ENCODE measurements at places on chromosomes 5 and 9.

- DNase-seq = no peak
These were observed 17.2 kb downstream of the MAPK9 start for GRCh38 chr5:180274695-180275094.

DNA sequence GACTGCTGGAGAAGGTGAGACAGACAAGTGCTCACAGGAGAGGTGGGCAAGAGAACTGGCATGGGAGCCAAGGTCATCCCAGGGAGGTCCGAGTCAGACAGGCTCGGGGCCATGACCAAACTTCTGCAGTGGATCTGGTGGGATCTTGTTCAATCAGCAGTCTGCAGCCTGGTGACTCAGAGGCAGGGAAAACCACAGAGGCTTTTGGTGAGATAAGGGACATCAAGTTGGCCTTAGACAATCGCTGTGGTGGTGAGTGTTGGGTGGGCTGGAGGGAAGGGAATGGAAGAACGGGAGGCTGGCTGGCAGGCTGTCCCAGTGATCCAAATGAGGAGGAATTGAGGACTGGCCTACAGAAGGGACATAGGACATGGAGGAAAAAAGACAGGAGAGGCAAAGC lies 123.8 kb downstream of the TMEM174 start:
- DNase-seq = no peak

GRCh38 chr9:105835721-105836120 lies 141.4 kb downstream of the TMEM38B start:
- DNase-seq = no peak

DNA sequence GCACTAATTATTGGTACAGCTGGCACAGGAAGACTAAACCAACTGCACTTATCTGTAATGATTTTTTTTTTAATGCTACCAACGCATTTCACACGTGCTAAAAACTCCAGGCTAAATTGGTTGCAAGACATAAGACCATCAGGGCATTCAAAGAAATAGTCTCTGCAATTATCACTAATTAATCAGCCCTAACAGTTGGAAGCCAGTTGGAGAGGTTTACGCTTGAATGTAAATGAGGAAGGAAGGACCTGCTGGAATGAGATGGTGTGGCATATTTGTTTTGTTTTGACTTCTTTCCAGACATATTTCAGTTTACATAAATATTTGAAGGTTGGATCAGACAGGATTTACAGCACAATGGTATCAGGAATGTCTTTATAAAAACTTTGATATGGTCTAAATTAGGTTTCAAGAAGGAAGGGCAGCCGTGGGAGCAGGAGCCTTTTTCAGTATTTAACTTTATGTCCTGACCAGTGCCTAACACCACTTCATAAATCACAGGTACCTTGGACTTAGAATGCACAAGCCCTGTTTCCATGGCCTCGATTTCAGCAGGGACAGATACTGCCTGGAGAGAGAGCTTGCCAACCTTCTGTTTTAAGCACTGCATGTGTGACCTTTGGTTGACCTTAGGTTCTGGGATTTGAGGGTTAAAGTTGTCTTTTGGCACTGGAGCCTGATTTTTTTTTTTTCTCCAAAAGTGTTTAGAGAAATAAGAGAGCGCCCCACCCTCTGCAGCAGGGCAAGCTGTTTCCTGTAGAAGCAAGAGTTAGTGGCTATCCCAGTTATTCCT lies 199.8 kb upstream of the MAP3K1 start:
- DNase-seq = no peak

- DNase-seq = no peak
These were observed 109.3 kb downstream of the JAKMIP2 start for GRCh38 chr5:147673266-147673665.

- DNase-seq = no peak
These were observed 135.8 kb downstream of the ROR2 start for GRCh38 chr9:91814201-91814600.

- DNase-seq = no peak
These were observed 87.5 kb upstream of the GAS1 start for GRCh38 chr9:87034841-87035240.

GRCh38 chr9:125508249-125508648 lies 198.8 kb downstream of the MAPKAP1 start:
- DNase-seq = no peak

- DNase-seq = no peak
These were observed 395.6 kb upstream of the TLE4 start for GRCh38 chr9:79176014-79176697.

GRCh38 chr9:88446728-88447127 lies 58.5 kb downstream of the SPIN1 start:
- no peak for DNase-seq

DNA sequence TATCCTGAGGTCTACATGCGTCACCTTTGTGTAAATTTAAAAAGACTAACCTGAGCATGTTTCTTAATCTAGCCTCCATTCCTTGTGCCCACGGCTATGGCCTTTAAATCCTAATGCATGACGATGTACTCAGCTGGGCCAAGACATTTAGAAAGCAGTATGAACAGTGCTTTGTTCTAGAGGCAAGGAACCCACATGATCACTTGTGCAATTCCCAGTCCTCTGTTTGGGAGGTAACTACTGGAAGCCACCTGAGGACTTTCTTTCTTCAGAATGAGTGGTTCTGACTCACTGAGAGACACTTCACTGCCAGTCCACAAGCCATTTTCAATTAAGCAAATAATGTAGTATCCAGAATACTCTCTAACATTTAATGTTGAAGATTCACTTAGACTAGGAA lies 181.3 kb downstream of the RAB3C start:
- no peak for DNase-seq

DNA sequence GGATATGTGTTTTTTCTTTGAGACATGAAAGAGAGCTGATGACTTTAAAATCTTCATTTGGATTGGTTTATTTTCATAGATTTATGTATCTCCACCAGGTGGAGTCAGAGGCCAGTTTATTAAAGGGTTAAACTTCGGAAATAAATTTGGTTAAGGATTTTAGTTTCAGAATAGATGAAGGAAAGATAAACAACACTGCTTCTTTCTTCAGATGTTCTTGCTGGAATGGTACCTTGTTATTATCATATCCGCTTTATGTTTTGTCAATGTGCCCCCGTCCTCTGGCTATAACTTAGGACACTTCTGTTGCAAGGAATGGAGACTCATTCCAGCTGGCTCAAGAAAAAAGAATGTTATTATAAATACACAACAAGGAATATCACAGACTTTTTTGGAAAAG lies 81.2 kb downstream of the ALDH1A1 start:
- DNase-seq = no peak

GRCh38 chr9:134327671-134328231 lies 1.5 kb downstream of the RXRA start:
- DNase-seq = no peak

DNA sequence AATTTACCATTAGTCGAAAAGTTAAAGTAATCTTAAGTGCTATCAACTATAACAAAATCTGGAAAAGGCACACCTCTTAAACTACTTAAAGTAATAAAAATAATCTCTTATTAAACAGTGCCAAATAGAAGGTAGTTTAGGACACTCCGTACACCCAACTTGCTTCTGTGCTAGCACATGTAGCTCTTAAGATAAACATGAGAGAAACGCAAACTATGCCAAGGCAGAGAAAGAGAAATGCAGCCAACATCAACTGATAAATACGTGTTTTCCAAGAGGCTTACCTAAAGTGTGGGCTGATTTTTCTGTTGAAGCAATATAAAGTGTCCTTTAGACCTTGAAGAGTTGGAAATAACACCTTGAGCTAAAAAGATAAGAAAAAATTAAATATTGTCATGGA lies 480.6 kb upstream of the DAB2 start:
- no peak for DNase-seq
